ENCODE measurements at places on chromosomes 11 and 22.

- DNase-seq = peak; percentile 51
These were observed 5.2 kb downstream of the DDB1 start for GRCh38 chr11:61327669-61328071.

GRCh38 chr11:4682623-4683419 lies 14.8 kb downstream of the OR51E2 start:
- DNase-seq = peak; percentile 16

DNA sequence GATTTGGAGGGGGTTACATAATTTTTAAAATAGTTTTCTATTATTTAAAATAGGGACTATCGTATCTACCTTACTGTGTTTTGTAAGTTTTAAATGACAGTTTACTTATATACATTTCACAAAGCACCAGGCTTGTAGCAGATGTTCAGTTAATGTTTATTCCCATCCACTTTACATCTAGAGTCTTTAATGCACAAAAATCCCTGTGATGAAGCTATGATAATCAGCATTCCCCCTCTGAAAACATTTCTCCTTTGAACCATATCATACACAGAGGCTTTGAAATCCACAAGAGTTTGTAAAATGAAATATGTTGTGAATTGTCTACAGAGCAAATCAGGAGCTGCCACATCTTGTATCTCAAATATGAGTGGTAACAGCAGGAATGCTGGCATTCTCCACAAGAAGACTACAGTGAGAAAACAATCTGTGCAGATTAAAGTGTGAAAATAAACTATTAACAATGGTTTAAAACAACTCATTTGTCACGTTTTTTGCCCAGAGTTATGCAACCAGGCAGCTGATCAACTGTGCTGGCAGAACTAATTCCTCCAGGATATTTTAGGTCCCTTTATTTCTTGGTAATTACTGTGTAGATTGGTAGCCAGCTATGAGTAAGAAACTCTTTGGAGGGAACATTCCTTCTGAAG lies 699.1 kb upstream of the ARHGAP42 start:
- DNase-seq = peak; percentile 7

- DNase-seq = no peak
These were observed 452.1 kb downstream of the NTM start for GRCh38 chr11:131822506-131822905.

- peak; percentile 72 for DNase-seq
These were observed 11.9 kb downstream of the B3GNT6 start for GRCh38 chr11:77046060-77046501.

DNA sequence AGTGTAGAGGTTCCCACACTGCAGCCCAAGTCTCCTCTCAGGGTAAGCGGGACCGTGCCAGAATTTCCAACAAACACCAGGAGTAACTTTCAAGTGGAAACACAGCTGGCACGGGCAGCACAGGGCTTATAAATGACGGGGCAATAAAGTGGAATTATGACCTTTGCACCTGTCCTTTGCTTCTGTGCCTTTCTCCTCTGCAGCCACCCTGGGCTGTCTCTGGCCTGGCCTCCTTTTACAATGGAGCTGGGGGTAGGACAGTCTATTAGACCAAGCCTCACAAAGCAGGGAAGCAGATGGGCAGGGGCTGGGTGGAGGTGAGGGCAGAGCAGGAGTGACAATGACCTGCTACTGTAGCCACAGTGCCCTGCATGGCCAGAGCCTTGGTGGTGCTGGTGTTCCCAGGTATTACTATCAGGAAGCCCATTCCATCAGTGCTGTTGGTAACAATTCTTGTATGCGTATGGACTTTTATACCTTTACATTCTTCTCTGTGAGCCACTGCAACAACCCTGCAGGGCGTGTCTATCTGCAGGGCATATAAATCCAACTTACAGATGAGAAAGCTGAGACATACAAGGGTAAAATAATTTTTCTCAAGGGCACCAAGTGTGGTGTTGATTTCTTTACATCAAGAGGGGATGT lies 387.8 kb downstream of the CTTN start:
- no peak for DNase-seq

GRCh38 chr11:24963852-24964251 lies 467.0 kb downstream of the LUZP2 start:
- DNase-seq = no peak

GRCh38 chr11:121775276-121775675 lies 322.5 kb upstream of the SORL1-AS1 start:
- DNase-seq = no peak

DNA sequence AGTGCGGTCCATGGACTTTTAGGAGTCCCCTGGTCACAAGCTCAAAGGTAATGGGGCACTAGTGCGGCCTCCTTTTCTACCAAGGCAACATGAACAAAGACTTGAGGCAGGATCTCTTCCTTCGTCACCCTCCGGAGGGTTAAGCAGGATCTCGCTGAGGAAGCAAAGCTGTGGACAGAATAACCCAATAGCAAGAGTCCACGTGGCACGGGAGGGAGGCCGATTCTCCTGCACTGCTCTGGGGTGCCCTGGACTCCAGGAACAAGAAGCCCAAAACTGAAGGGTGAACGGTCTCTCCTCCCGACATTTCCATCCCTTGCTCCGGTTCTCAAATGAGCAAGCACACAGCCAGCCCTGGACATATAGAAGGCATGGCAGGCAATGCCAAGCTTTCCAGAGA lies 20.7 kb downstream of the MYH9 start:
- no peak for DNase-seq

DNA sequence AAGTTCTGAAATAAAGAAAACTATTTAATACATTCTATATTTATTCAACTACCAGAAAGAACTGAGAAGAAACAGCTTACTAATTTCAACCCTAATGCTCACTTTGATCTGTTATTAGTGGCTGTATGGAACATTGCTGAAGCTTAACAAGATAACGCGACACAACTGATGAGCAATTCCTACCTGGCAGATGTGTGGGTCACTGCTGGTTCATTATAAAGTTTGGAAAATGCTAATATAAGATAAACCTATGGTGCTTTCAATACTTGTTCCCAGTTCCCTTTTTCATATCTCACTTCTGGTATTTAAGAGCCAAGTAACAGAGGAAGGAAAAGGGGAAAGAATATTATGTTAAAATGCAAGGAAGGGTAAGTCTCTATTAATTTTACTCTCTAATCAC lies 10.5 kb downstream of the CTSC start:
- DNase-seq = no peak

Data from astrocyte of the hippocampus (primary cell).